ENCODE measurements at places on chromosomes 7 and 10.
A peak's percentile ranks its signal among the peaks of the same experiment; 100 is the strongest.

GRCh38 chr10:98055841-98056516, 25.6 kb upstream of the CRTAC1 start:
- no peak for DNase-seq

- no peak for DNase-seq
Measured at GRCh38 chr10:59537501-59537900, 172.1 kb downstream of the SLC16A9 start.

- DNase-seq: no peak
Measured at GRCh38 chr7:32588657-32589056, 93.4 kb downstream of the AVL9 start.

GRCh38 chr7:10644849-10645248, 328.8 kb upstream of the PHF14 start:
- no peak for DNase-seq

- DNase-seq: no peak
Measured at GRCh38 chr10:132407243-132407746, 10.3 kb downstream of the PWWP2B start.

DNA sequence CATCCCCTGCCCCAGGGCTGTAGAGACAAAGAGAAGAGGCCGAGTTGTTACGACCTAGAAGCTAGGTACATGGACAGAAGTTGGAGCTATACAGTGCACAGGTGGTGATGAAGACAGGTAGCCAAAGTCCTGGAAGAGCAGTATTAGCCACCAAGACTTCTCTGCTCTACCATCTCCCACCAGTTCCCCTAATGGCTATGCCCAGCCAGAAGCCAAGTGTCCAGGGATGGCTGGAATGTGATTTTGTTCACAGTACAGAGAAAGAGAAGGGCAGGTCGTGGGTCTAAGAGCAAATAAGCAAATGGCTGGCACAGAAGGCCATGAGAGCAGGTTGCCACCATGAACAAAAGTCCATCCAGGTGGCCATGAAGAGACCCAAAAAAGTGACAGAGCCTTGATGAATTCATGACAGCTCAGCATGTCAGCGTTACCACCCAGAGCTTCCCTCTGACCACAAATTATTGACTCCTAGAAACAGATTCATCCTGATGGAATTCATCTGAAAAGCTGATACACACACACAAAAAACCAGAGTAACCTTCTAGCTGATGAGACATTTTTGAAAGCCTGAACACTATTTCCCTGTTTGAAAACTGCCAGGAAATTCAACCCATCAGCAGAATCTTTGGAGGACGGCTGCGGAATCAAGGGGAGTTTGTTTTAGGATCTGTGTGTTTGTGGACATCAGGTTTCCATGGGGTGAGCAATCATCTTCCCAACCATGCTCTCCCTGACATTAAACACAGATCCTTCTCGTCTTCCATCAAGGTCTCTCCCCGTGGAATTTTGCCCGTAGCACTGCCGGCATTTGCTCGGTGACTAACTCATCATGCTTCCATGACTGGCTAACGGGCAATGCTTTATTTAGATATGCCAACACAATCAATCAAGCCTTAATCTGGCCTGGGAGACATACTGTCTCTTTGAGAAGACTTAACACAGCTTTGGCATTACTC, 906.7 kb upstream of the AUTS2 start:
- DNase-seq: no peak

- DNase-seq: no peak
Measured at GRCh38 chr10:124842721-124843120, 41.1 kb downstream of the ABRAXAS2 start.

DNA sequence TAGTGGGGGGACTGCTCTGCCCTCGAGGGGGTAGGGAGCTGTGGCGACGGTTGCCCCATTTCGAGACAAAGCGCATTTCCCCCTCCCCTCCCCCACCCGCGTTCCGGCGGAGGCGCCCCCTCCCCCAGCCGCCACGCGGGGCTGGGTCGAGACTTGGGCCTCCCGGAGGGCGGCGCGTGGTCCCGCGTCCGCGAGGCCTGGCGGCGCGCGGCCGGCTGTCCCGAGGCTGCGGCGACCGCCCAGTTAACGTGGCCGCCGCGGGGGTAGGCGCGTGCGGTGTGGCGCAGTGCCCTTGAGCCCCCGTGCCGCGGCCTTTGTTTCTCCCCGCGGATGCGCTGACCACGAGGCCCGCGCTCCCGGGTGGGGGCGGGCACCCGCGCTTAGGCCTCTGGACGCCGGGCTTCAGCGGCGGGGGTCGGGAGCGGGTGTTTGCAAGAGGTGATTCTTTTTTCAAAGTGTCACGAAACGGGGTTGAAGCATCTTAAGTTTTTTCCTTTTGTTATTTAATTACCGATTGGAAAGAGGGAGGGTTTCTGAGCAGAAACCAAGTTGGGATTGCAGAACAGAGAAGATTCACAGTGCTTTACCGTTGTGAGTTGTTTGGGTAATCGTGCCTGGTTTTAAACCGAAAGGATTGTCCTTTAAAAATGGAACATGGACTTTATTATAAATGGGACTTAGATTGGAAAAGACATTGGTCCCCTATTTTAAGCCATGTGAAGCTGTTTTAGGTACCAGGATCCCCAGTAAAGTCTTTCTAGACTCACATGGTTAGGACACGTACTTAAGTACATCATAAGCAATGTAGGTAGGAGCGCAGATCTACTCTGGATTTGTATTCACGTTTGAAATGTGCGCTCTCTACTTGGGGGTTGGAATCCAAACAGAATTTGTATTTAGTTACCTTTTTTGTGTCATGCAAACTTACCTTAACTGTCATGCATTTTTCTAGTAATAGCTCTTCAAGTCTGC, 760 bp downstream of the CBX3 start:
- peak; percentile 55 for DNase-seq

- no peak for DNase-seq
Measured at GRCh38 chr10:99533496-99534449, 1.0 kb downstream of the NKX2-3 start.

- no peak for DNase-seq
Measured at GRCh38 chr7:92824450-92824849, 11.9 kb downstream of the CDK6 start.

- no peak for DNase-seq
Measured at GRCh38 chr10:111129363-111129762, 52.5 kb downstream of the ADRA2A start.

DNA sequence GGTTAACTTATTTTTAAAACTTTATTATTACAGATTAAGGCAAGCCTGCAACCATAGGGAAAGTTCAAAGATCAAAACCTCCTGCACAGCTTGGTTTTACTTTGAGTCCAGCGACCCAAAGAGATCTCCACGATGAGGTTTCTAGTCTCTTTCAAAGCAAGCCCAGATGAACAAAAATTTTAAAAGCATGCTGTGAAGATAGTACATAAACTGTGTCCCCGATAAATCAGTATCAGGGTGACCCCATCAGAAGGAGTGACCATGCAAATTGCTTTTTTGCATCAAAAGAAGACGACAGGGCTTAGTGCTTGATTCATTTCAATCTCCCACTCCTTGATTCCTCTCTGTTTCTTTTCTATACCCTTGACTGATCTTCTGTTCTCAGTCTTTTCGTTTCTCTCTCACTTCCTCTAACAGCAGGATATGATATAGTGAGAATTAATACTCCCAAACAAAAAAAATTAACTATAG, 16.0 kb upstream of the DNTT start:
- no peak for DNase-seq

- no peak for DNase-seq
Measured at GRCh38 chr10:27494116-27494805, 9.8 kb upstream of the RAB18 start.

GRCh38 chr7:101843293-101844271, 26.2 kb downstream of the CUX1 start:
- DNase-seq: no peak

GRCh38 chr10:43355749-43356371, 15.6 kb upstream of the FXYD4 start:
- DNase-seq: no peak

DNA sequence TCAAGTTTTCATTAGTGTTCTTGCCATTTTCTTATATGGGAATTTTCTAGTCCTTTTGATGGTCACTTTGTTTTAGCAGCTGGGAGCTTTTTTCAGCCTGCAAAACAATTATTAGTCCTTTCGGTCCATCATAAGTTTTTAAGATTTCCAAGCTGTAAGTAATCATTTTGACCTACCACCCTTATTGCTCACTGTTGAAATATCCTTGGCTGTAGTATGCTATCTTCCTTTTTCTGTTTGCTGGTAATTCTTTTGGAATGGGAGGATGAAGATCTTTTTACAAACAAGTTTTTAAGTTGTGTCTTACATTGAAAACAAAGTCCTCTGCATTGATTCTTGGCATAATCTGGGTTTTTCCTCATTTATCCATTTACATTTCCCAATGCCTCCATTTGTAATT, 24.0 kb downstream of the BZW2 start:
- no peak for DNase-seq

DNA sequence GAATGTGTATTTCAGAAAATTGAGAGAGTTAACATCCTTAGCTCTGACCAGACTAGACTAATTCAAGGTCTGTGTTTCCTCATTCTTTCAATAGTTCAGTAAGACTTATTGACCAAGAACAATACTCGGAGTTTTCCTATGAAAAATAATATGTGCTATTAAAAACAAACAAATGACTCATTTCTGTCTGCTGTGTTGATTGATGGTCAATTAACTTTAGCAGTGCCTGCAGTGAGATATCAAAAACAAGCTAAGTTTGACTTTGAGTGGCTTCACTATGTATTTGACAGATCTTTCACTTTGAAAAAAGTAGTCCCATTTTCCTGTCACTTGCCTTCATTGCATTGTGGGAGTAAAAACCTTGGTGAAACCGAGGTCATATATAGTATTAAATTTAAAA, 91.0 kb downstream of the GNAT3 start:
- DNase-seq: no peak

DNA sequence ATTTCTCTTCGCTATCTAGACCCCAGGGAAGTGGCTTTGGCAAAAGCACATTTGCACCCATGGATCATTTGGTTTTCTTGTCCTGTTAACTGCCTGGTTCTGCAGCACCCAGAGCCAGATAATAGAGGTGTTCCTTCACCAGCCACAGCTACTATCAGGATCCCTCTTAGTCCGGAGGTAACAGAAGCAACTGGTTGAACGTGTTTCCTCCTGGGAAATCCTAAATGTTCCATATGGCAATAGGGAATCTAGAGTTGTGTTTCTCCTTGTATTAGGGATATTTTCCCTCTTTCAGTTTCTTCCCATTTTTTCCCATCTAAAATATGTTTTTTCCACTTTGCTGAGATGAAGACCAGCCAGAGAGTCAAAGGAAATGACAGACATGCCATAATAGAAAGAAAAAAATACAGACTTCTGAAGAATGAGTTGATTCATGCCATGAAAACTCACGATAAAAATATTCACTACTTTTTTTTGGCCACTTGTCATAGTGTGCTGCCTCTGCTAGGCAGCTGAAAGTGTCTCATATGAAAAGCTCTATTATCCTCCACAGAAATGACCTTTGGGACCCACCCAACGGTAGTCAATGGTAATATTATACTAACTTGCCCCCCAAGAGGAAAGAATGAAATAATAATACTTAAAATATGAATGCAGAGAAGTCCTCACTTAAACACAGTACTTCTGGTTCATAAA, 472.8 kb downstream of the KCNMA1 start:
- no peak for DNase-seq

- no peak for DNase-seq
Measured at GRCh38 chr10:15879663-15880062, 19.4 kb upstream of the MINDY3 start.

- DNase-seq: no peak
Measured at GRCh38 chr10:122727426-122727825, 27.8 kb upstream of the C10orf120 start.

DNA sequence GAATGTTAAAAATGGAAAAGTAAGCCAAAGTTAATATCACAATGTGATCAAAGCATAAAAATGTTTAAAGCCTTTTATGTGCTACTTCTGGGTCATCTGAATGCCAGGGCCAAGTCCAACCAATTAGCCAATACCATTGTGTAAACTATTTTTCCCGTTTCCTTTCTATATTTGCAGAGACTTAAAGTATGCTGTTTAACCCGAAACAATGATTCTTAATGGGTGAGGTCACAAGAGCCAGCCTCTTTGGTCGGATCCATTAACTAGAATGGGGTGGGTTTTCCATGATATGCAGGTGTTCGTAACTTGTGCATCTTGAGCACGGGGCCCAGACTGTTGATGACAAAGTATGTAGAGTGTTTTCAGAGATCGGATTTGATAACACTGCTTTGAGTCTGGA, 111.3 kb upstream of the IGFBP3 start:
- no peak for DNase-seq

DNA sequence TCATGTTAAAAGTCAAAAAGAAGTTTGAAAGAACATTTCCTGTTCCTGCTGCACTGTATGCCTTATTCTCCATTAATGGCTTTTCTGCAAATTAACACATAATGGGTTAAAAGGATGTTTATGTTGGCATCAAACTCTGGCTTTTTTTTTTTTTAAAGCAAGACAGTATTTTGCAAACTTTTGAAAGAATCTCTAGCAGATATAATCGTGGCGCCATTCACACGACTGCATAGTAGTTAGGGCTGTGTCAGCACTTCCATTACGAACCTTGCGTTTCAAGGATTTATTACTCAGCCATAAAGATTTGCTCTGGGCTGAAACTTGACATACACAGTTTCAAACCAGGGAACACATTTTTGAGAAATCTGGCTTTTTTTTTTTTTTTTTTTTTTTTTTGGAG, 207.8 kb downstream of the DYNC1I1 start:
- no peak for DNase-seq

GRCh38 chr7:90988996-90989765, 275.1 kb upstream of the FZD1 start:
- no peak for DNase-seq

- no peak for DNase-seq
Measured at GRCh38 chr7:47253650-47254080, 328.2 kb downstream of the TNS3 start.

DNA sequence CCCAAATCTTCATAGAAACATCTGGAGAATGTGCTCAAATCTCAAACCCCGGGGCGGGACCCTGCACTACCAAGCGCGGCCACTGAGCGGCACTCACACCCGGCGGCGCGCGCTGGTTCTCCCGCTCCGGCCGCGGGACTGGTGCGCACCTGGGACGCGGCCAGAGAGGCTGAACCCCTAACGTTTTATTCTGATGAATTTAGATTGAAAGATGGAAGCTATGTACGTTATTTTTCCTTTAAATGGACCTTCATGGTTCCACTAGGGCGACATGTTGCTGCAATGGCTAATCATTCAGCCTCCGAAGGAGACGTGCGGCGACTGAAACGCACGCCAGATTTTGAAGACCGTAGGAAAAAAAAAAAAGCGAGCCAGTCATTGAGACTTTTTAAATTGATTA, 107.0 kb upstream of the INSIG1 start:
- peak; percentile 24 for DNase-seq

DNA sequence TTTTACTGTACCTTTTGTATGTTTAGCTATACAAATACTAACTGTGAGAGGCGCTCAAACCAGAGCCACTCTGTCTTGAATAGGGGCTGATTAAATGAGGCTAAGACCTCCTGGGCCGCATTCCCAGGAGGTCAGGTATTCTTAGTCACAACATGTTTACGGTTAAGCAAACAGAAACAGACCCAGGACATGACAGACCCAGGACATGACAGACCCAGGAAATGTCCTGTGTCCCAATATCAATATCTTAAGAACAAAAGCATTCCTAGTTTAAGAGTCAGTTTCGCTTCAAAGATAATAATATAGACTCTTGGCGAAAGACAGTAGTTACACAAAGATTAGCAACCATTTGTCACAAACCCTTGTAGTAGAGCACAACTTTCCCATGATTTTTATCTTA, 304.5 kb downstream of the CCSER2 start:
- DNase-seq: no peak
